Posterior vena cava (tissue), 2 donors: ENCODE measurements at places on chromosomes 6 and 20. TPM values are rescaled to one million over a fixed set of nuclear protein-coding genes. Genes with fewer than 3 reads are reported as not detected.

APOM gene
- total RNA-seq, result 0.60 TPM

GJE1 gene
- not detected for total RNA-seq

- DNase-seq, result peak; percentile 83
Measured at GRCh38 chr20:17613328-17614175, 43.7 kb downstream of the DSTN start.

- DNase-seq, result peak; percentile 85
Measured at GRCh38 chr6:26087284-26088115, at the start of gene HFE. Gene HFE (plus strand): TSS chr6:26087429. CDS start chr6:26087441, 12 bp downstream.

GRCh38 chr6:130385064-130385695 lies 19.4 kb downstream of the TMEM200A start:
- no peak for DNase-seq

DNA sequence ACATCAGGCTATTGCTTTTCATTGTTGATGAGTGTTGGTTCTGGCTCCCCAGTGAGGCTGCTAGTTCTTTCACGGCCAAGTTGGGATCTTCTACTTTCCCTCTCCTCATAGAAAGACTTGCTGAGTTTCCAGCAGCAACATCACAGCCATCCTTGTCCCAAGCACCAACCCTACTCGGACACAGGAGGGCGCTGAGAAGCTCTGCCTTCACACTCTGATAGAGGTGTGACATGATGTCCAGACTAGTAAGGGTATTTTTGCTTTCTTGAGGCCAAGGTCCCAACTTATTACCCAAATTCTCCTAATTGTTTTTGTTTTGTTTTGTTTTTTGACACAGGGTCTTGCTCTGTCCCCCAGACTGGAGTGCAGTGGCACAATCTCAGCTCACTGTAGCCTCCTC lies 3.0 kb upstream of the GCM1 start:
- DNase-seq, result no peak

DNA sequence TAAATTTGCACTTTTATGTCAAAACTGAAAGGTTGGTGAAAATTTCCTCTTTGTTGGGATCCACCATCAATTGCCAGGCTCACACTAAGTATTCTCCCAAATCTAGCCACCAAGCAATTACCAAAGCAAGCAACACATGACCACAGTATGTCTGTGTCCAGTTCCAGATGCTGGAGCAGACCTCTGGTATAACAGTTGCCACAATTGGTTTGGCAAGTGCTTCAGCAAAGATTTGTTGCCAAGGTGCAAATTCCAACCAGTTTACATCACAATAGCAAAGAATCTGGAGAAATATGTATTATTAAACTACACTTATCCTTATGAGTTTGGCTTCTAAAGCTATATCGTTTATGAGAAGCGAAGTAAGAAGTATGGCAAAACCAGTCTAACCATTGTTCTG lies 6.4 kb downstream of the GTF2H5 start:
- no peak for DNase-seq

- DNase-seq, result no peak
Measured at GRCh38 chr20:17443131-17443858, 87.9 kb downstream of the BFSP1 start.

CTAGE9 gene
- total RNA-seq, result not detected

DNA sequence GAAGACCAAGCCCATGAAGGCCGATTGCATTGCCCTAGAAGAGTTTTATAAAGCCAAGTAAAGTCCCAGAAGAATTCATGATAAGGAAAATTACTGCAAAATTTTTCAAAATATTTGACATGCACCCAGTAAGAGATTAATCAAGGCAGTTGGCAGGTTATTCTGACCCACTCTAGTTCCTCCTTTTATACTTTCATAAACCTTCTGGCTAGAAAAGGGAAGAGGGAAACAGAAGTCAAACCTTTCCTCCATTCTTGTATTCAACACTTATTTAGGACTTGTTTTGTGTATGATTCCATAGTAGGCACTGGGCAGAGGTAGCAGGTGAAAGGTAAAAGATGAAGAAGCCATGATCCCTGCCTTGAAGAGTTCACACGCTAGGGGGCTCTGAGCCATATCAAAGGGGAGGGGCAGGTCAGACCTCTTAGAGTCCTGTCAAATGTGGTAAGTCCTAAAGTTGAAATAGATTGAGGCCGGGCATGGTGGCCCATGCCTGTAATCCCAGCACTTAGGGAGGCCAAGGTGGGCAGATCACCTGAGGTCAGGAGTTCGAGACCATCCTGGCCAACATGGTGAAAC lies 85.4 kb downstream of the NDUFAF5 start:
- no peak for DNase-seq

DNA sequence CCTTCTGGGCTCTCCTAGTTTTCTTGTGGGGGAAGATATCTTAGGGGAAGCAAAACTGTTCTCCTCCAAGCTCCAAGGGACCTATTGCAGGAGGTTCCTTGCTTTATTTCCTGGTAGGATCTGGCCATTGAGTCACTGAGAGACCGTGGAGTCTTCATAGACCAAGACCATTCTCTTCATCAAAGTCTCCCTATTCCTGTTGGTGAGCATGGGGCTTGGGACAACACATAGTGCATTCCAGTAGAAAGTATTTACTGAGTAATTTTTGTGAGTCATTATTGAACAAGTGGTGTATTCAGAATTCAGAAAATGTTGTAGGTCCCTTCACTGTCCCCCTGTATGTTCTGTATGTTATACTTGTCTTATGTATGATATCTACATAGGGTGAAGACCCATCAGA lies 133.6 kb downstream of the CDH26 start:
- DNase-seq, result no peak

DNA sequence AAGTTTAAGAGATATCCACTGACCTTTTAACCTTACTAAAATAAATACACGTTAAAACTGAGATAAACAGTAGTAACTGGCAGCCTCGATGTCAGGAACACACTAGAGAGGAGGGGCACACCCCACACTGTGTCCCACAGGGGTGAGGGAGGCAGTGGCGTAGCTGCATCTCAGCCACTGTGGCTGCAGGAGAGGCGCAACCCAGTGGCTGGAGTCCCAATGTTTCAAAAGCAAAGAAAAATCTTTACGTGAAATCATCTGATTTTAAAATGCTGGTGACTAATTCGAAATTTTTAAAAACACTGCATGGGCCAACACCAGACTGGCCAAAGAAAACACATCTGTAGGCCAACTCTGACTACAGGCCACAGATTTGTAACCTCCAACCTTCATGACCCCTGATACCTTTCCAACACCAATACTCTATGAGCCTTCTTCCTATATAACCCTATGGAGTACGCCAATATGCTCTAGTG lies 54.7 kb downstream of the TRAM2 start:
- no peak for DNase-seq

PRICKLE4 gene
- total RNA-seq, result 1.4 TPM

PPP1R16B gene
- 8.5 TPM for total RNA-seq

DNA sequence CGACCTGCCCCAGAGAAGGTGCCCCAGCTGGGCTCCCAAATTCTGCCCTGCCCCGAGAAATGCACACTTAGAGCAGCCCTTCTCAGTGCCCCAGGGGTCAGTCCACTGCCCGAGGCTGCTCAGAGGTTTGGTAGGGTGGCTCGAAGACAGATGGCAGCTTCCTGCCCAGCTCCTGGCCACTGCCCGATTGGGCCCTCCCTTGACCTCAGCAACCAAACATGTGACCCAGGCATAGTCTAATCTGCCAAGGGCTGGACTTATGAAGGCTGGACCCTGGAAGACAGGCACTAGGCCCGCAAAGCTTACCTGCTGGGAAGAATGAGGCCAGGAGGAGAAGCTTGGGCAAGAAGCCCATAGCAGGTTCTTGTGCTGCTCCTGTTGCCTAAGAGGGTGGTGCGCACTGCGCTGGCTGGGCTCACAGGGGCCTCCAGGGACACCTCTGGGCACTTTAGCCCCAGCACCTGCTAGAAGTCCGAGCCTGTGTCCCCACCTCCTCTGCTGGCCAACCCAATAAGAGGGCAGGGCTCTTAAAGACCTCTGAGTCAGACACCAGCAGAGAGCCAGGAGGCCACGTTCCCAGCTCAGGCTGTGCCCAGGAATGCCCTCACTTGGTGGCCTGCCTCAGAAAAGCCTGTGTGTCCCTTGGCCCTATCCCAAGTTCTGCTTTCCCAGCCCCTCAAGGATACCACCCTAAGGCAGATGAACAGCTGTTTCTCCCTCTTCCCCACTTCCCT lies 5.5 kb downstream of the SIGLEC1 start:
- no peak for DNase-seq

DNA sequence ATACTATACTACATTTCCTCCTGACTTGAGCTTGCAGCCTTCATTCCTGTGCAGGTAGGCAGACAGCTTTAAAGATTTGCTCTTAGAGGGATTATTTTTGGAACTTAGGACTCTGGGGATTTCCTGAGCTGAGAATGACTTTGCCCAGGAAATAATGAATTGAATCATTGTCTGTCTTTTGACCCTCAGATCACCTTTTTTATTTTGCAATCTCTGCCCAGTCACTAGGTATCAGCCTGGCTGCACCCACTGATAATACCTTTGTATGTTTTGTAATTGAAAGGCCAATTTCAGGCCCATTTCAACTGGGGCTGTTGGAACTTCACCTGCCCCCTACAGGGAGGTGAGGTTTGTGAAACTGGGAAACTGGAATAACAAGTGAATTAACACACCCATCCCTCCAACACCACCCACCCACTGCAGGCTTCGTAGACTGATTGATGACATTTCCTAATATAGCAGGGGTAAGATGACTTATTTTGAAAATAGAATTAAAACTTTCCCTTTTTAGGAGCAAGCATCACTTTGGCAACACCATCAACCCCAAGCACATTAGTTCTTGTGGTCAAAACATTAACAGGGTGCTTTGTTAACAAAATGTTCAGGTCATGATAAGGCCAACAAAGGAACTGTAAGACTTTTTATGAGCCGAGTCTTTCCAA lies 157.1 kb upstream of the CENPW start:
- DNase-seq, result no peak

MAP7 gene
- 3.1 TPM for total RNA-seq

HLA-DMB gene
- total RNA-seq, result 19.2 TPM

DNA sequence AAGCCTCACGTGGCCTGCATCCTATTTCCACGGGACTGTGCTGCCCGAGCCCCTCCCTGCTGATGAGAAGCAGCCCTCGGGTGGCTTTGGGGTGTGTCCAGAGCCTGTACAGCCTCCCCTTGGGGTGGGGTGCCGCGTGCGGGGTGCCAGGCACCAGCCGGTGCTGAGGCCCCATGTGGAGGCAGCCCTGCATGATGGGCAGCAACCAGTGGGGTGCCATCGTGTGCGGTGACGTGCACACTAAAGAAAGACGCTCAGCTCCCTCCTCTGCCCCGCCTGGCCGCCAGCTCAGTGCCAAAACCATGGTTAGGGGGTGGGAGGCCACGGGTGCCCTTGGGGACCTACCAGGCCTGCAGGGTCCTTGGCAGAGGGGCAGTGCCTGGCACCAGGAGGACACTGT lies 26.2 kb downstream of the NTSR1 start:
- DNase-seq, result peak; percentile 69

LAMP5 gene
- 0.51 TPM for total RNA-seq

TMEM74B gene
- total RNA-seq, result 0.71 TPM

DNA sequence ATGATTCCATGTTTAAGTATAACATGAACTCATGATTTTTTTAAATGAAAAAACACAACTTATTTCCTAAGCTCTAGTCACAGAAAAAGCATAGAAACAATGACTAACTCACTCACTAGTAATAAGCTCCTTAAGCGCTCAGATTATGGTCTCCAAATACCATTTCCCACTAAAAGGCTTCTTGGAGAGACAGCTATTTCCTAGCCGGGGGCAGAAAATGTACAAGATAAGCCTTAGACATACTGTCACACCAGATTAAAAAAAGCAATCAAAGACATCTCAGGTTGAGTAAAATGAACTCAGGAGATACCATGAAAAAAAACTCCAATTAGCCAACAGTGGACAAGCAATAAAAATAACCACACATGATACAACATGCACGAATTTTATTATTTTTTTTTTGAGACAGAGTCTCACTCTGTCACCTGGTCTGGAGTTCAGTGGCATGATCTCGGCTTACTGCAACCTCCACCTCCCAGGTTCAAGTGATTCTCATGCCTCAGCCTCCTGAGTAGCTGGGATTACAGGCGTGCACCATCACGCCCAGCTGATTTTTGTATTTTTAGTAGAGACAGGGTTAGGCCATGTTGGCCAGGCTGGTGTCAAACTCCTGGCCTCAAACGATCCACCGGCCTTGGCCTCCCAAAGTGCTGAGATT lies 14.9 kb downstream of the SRPK1 start:
- DNase-seq, result no peak

DNA sequence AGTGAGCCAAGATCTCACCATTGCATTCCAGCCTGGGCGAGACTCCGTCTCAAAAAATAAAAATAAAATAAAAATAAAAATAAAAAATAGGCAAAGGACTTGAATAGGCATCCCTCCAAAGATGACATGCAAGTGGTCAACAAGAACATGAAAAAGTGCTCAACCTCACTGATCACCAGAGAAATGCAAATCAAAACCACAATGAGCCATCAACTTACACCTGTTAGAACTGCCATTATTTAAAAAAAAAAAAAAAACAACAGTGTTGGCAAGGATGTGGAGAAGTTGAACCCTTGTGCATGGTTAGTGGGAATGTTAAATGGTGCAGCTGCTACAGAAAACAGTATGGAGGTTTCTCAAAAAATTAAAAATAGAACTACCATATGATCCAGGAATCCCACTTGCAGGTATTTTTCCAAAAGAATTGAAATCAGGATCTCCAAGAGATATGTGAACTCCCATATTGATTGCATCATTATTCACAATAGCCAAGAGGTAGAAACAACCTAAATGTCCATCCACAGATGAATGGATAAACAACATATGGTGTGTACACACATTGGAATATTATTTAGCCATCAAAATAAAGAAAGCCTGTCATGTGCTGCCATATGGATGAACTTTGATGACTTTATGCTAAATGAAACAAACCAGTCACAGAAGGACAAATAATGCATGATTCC lies 2.8 kb downstream of the C20orf203 start:
- no peak for DNase-seq

DNA sequence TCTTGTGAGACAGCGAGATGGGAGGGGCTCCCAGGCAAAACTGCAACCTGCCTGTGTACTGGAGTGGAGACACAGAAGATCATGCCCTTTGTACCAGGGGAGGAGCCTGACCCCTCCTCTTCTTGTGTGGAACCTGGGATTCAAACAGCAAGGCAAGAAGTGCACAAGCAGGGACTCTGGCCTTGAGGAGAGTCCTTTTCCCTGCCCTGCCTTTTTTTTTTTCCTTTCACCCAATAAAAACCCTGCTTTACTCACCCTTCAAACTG lies 251.8 kb upstream of the OPRM1 start:
- DNase-seq, result no peak

DNA sequence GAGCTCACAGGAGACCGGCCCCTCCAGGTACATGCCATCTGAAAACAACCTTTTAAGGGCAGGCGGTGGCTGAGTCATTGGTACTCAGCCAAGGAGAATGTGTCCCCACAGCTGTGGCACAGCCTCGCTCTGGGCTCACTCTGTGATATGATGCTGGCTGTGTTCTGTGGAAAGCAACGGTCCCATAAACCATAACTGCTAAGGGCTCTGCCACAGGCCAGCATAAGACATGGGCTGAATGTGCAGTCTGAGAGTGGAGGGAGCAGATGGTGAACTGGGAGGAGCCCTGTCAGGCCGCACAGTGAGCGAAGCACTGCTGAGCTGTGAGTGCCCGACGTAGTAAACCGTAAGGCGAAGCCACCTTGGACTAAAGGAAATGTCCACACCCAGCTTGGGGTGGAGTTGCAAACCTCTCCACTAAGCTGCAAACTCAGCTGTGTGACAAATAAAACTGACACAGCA lies 375.8 kb downstream of the THBS2 start:
- DNase-seq, result no peak
